ENCODE measurements at places on chromosomes 7 and 10.

GRCh38 chr10:49207113-49207512 lies 18.9 kb upstream of the TMEM273 start:
- no peak for DNase-seq

GRCh38 chr7:42445691-42446090 lies 208.7 kb upstream of the GLI3 start:
- no peak for DNase-seq

- DNase-seq: no peak
These were observed 3.7 kb downstream of the GPR26 start for GRCh38 chr10:123669886-123670285.

DNA sequence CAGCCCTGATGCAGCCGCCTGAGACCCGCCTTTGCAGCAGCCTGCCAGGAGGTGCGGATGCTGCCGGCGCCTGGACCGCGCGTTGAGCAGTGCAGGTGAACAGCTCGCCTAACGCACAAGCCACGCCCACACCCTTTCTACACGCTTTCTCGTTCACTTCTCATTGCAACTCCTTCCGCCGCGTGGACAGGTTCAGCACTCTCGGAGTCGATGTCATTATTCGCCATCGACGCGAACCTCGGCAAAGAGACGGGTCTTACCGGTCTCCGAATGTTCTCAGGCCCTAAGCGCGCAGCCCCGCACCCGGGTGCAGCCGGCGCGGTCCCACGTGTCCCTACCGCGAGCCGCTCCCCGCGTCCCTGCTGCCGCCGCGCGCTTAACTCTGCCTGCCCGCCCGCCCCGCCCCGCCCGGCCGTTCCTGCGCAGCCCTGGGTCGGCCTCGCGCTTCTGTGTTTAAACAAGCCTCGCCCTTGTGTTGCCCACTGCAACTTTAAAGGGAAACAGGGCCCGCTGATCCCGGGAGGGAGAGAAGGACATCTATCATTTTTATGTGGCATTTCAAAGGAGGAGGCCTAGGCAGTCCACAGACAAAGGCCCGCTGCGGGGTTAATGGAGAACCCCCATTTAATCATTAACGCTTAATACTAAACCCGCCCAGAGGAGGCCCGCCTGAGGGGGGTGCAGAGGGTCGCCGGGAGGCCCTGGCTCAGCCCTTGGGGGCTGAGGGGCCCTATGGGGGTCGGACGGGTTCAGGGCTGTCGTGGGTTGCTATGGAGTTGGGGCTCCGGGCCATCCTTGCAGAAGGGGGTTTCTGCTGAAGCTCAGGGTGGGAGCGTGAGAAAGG lies 128.5 kb downstream of the WDR11 start:
- DNase-seq: no peak

All from GM19239 (cell line).